AG09319 (cell line): ENCODE measurements at places on chromosomes 2 and 18.

GRCh38 chr2:124027182-124027581 lies 2.1 kb downstream of the CNTNAP5 start:
- DNase-seq = no peak

DNA sequence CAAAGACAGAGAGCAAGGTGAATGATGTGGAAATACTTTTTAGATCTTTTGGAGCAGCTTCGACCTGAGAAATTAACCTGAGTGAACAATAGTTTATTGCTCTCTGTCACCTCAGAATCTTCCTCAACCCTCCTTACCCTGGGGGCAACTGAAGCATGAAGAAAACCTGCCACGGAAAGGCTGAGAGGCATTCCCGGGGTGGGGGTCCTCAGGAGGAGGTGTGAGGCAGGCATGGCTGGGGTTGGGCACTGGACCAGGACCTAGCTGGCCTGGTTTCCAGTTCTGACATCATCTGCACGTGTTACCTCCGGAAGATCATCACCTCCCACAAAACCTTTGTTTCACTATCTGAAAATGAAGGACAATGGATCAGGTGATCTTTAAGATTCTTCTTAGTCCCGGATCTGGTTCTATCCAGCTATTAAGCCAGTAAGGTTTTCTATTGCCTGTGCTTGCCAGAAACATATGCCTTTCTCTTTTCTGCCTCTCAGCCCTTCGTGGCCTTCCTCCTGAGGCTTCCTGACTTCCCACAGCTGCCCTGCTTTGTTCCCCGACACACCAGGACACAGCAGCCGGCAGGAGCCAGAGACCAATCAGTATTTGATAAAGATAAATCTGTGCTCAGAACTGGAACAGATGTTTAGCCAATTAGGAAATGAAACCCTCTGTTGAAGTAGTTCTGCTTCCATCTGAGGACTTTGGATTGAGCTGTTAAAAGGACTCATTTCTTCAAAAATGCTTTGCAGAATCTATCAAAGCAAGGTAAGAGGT lies 232.5 kb downstream of the TDRD15 start:
- DNase-seq = no peak

GRCh38 chr2:43898134-43898837 lies 59.5 kb downstream of the ABCG8 start:
- no peak for DNase-seq

GRCh38 chr2:192314800-192315481 lies 120.2 kb upstream of the TMEFF2 start:
- DNase-seq = no peak

DNA sequence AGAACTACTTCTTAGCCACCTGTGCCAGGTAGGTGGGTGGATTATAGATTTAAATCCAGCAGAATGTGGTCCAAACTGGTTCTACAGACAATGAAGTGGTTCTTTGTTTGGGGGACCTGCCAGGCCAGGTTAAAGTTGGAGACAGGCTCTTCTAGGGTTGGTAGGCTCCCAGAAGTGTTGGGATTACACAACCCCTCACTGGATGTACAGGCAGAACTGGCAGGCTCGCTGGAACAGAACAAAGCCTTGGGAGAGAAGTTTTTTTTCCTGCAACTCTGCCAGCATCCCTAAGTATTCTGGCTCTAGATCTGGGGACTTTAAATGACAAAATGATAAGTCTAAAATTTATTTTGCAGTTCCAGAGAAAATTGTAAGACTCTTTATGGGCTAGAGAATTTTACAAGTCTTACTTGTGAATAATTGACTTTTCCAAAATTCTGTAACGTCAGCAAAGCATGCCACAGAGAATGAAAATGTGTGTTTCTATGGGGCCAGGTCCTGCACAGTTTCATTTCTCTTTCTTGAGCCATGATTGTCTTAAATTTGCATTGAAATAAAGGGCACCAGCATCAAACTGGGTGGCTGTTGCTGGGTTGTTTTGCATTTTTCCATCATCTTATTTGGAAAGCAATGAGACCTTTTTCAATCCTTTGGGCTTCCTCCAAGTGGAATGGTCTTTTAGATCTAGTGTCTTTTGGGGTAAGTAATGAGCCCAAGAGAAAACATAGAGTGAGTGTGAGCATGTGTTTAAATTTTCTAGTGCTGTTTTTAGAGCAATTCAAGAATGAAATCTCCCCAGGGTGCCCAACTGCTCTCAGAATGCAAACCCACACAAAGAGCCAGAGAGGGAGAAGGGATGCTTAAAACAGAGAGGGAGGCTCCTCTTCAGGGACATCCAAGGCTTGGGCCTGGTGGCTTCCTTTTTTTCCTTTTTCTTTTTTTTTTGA lies 32.4 kb upstream of the ATL2 start:
- no peak for DNase-seq

GRCh38 chr18:39672171-39672570 lies 2106.6 kb upstream of the CELF4 start:
- DNase-seq = no peak

DNA sequence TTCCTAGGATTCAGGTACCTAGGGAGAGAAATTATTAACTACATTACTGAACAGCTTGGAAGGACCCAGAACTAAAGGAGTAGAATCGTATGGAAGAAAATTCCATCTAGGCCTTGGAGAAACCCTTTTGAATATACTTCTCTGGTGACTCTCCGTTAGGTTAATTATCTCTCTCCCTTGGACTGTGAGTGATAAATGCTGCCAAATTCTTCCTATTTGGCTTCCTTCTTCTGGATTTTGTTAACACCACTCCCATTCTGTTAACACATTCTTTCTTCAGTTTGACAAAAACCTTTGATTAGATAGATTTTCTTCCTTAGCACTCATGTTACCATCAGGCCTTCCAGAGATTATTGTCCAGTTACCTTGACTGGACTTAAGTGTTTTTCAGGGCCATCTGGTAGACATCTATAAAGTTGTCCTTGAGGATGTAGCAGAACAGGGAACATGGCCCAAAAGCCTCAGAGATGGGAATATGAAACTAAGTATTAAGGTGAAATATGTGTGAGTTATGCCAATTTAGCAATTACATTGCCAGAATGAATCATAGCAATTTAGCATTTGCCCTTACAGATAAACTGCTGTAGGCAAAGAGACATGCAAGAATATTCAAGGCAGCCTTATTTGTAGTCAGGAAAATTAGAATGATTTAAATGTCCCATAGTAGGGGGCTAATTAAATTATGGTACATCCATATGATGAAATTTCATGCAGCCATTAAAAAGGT lies 6.7 kb downstream of the CYP27A1 start:
- peak; percentile 28 for DNase-seq

DNA sequence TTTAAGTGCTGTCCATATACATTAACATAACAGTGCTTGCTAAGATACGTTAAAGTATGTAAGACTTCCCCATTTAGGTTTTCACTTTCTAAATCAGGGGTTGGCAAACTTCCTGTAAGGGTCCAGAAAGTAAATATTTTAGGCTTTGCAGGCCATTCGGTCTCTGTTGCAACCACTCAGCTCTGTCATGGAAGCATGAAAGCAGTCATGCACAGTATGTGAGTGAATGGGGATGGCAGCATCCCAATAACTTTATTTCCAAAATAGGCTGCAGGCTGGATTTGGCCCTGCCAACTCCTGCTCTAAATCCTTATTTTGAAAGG lies 128.7 kb downstream of the PLA2R1 start:
- peak; percentile 20 for DNase-seq

- no peak for DNase-seq
Measured at GRCh38 chr18:57629422-57629821, 7.8 kb upstream of the NARS1 start.
